ENCODE measurements at places on chromosomes 11 and 22. TPM values are rescaled to one million over a fixed set of nuclear protein-coding genes. Genes with fewer than 3 reads are reported as not detected.

- H3K36me3 ChIP-seq: no peaks in the 10 kb centered on the region
- H3K4me1 ChIP-seq: no peaks in the 10 kb centered on the region
- no peak overlapping the region for H3K4me3 ChIP-seq
Observed at GRCh38 chr11:18171377-18172000, 1.1 kb upstream of the MRGPRX4 start.

DNA sequence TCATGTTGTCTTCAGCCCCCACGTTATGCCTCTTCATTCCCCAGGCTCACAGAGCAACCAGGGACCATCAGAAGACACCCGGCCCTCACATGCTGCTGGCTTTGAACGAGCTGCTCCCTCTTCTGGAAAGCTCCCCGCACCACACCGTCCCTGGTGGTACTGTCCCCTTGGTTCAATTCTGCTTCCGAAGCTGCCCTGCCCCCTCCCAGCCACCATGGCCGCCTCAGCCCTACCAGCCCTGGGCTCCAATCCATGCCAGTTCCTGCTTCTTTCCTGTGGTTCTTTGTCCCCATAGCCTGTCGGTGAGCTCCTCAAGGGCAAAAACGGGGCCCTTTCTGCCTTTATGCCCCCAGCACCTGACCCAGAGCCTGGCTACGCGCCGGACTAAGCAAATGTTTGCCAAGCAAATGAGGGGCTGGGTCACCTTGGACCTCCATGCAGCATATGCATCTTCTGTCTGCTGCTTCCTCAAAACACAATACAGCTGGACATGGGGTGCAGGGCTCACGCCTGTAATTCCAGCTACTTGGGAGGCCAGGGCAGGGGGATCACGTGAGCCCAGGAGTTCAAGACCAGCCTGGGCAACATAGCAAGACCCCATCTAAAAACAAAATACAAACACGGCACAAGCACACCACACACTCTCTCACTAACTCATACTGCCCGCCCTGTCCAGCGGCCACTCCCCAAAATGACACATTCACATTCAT lies 21.3 kb downstream of the TNKS1BP1 start:
- H3K27ac ChIP-seq: no peak overlapping the region

GRCh38 chr11:79346021-79346420 lies 94.8 kb downstream of the TENM4 start:
- no peak overlapping the region for H3K4me3 ChIP-seq
- no peaks in the 10 kb centered on the region for H3K36me3 ChIP-seq
- no peak overlapping the region for H3K27ac ChIP-seq
- H3K4me1 ChIP-seq: no peaks in the 10 kb centered on the region
- DNase-seq: no peak
- no peaks in the 10 kb centered on the region for H3K27me3 ChIP-seq

The SOX10 gene
- not detected for polyA plus RNA-seq

The PPM1F gene
- polyA plus RNA-seq: 9.2 TPM

DNA sequence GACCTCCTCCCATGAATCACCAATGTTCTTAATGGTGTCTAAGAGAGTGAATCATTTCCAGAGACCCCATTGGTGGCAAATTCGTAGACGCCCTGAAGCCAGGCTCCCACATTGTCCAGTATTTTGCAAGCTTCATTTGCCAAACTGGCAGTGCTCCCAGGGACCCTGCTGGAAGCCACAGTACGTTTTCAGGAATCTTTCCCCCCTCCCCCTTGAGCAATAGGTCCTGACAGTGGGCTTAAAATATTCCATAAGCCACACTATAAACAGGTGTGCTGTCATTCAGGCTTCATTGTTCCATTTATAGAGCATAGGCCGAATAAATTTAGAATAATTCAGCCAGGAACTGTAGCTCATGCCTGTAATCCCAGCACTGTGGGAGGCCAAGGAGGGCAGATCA lies 125.3 kb downstream of the MORC2 start:
- H3K4me3 ChIP-seq: no peak overlapping the region
- H3K4me1 ChIP-seq: no peaks in the 10 kb centered on the region
- H3K27ac ChIP-seq: no peak overlapping the region
- no peaks in the 10 kb centered on the region for H3K27me3 ChIP-seq
- DNase-seq: no peak
- no peaks in the 10 kb centered on the region for H3K36me3 ChIP-seq

DNA sequence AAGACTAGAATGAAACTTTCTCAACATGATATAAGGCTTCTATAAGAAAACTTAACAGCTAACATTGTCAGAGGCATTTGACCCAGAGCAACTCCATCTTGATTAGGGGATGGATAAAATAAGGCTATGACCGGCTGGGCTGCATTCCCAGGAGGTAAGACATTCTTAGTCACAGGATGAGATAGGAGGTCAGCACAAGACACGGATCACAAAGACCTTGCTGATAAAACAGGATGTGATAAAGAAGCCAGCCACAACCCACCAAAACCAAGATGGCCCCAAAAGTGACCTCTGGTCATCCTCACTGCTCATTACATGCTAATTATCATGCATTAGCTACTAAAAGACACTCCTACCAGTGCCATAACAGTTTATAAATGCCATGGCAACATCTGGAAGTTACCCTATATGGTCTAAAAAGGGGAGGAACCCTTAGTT lies 135.2 kb downstream of the TTC28 start:
- DNase-seq: no peak
- no peaks in the 10 kb centered on the region for H3K36me3 ChIP-seq
- H3K27ac ChIP-seq: no peak overlapping the region
- no peaks in the 10 kb centered on the region for H3K27me3 ChIP-seq

DNA sequence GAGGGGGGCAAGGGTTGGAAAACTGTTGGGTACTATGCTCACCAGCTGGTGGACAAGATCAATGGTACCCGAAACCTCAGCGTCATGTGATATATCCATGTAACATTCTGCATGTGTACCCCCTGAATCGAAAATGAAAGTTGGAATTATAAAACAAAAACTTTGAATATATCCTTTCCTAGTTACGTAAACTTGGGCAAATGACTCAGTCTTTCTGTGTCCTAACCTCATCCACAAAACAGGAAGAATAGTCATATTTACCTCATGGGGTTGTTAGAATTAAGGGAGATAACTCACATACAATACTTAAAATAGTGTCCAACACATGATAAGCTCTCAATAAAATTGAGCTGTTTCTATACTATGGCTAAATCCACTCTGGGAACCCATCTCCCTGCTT lies 620.1 kb upstream of the KIRREL3 start:
- H3K27ac ChIP-seq: no peak overlapping the region
- H3K27me3 ChIP-seq: no peaks in the 10 kb centered on the region
- H3K4me3 ChIP-seq: no peak overlapping the region
- no peaks in the 10 kb centered on the region for H3K36me3 ChIP-seq
- no peaks in the 10 kb centered on the region for H3K4me1 ChIP-seq
- no peak for DNase-seq

The OR2D2 gene
- polyA plus RNA-seq: not detected

The IL18 gene
- polyA plus RNA-seq: not detected

DNA sequence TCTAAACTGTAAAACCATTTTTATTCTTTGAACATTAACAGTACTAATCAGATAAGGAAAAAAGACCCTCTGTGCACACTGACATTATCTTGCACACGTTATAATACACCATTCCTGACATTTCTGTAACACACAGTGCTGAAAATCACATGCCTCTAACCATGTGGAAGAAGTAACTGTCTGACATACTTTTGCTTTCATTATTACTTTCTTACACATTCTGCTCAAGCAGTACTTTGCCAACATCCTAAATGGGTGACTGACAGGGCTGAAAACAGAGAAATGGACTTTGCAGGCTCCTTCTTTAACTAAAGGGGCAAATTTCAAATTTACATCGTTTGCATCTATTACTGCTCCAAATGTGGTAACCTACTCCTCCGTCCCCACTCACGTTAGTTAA lies 22.8 kb upstream of the TP53AIP1 start:
- H3K27ac ChIP-seq: no peak overlapping the region
- DNase-seq: no peak
- no peaks in the 10 kb centered on the region for H3K27me3 ChIP-seq
- no peaks in the 10 kb centered on the region for H3K36me3 ChIP-seq
- H3K4me3 ChIP-seq: no peak overlapping the region
- H3K4me1 ChIP-seq: no peaks in the 10 kb centered on the region

DNA sequence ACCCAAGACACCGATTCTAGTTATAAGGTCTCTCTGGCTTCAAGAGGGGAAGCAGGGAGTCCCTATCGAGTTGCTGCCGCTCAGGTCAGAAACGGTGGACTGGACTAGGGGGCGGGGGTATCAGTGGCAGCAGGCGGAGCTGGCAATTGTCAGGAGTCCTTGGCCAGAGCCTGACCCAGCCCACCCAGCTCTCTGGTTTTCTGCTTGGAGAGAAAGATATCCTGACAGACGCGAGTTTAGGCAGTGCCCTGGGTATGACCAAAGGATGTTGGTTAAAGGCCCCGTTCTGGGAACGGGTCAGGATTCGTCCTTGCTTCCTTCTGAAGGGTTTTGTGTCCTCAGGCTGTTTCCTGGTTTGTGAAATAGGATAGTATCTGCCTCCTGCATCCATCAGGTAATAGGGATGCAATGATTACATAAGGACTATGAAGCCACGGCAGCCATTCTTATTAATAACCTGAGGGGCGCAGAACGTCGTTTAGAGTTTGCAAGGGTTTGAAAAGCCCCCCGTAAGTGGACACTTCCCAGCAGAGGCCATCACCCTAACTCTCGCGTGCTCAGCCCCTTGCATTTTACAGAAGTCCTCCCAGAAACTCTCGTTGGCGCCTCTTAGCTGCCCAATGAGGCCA lies 700 bp upstream of the DEPDC5 start:
- no peaks in the 10 kb centered on the region for H3K36me3 ChIP-seq
- peaks cover 46% of the 10 kb centered on the region for H3K4me1 ChIP-seq
- no peaks in the 10 kb centered on the region for H3K27me3 ChIP-seq

The MYEOV gene
- polyA plus RNA-seq: not detected

The GAL3ST1 gene
- polyA plus RNA-seq: 0.13 TPM

- H3K27ac ChIP-seq: no peak overlapping the region
- no peak for DNase-seq
- H3K27me3 ChIP-seq: peaks cover 7% of the 10 kb centered on the region
- H3K4me1 ChIP-seq: no peaks in the 10 kb centered on the region
- H3K36me3 ChIP-seq: no peaks in the 10 kb centered on the region
Observed at GRCh38 chr11:45671246-45672171, 6.1 kb upstream of the CHST1 start.
